ENCODE measurements at places on chromosomes 11 and 22. TPM values are rescaled to one million over a fixed set of nuclear protein-coding genes. Genes with fewer than 3 reads are reported as not detected.
A peak's percentile ranks its signal among the peaks of the same experiment; 100 is the strongest.

CTSW gene
- not detected for total RNA-seq

NEFH gene
- total RNA-seq: 3.9 TPM

RAG1 gene
- 0.91 TPM for total RNA-seq

MS4A4A gene
- not detected for total RNA-seq

SEPTIN3 gene
- total RNA-seq: 75.0 TPM

- DNase-seq: no peak
Measured at GRCh38 chr11:117045196-117045595, 53.0 kb downstream of the SIK3 start.

GRCh38 chr11:111469200-111469599 is 43.0 kb downstream of the BTG4 start:
- no peak for DNase-seq

SBF2 gene
- 34.5 TPM for total RNA-seq

ROM1 gene
- 0.23 TPM for total RNA-seq

PGA4 gene
- total RNA-seq: not detected

GRCh38 chr11:67614730-67615714 is 8.3 kb downstream of the NDUFV1 start:
- peak; percentile 46 for DNase-seq

- no peak for DNase-seq
Measured at GRCh38 chr11:95706974-95707387, 82.6 kb downstream of the FAM76B start.

DNA sequence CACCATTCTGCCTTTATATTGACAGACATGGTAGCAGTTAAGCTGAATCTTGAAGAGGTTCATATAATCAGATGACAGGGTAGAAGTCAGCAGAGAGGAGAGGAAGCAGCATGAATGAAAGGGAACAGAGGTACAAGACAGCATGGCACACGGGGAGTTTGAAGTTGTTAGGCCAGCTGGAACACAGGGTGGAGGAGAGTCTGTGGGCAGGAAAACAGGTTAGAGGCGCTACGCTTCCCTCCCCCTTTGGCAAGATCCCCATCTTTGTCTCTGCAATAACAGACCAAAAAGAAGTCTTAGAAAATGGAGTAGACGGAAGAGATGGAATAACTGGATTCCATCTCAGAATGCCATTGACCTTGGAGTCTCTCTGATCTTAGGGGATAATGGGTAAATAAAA is 20.0 kb upstream of the NDUFC2 start:
- no peak for DNase-seq
